ENCODE measurements at places on chromosomes 3 and 15.

DNA sequence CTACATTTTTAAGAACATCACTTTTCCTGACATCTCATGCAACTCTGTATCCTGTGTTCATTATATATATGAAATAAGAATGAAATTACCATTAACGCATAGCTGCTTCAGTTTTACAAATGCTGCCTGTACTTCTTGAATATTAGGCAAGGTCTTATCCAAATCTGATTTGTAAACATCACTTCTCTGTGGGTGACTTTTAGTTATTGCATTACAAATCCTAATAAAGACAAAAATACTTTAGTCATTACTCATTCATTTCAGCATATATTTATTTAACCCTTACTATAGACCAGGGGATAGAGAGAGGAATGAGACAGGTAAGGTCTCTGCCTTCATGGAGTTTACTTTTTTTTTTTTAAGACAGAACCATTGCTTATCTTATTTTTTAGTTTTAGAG lies 36.8 kb downstream of the MTMR10 start:
- no peak for DNase-seq

DNA sequence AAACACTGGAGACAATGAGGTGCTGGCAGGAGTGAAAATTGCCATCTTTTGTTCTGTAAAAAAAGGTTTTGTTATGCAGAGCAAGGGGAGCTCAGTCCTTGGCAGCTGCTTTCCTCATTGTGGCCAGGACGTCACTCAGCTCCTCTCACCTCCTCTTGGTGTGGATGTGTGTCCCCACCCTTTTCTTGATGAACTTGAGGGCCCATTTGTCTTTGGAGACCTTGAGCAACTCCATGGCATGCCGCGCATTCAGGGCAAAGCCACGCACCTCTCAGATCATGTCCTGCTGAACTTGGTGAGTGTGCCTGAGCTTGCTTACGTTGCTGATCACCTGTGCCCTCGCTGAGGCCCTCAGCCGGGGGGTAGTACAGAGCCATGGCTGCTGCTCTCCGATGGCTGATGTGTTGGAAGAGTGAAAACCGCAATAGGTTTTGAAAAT lies 24.5 kb upstream of the BDH1 start:
- DNase-seq, result no peak

DNA sequence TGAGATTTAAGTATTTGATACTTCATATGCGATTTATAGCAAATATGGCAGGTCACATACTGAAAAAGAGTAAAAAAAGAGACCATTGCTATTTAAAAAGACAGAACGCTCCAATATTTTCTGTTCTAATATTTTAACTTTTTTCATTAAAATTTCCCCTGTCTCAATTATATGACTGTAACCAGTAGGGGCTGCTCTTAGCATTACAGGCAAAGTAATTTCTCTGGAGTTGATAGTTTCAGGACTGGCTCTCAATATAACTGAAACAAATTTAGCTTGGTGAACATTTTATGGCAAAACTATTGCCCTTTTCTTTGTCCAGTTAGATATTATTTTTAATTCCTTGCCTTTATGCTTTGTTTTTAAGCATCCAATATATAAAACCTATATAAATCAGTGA lies 286.3 kb upstream of the ROBO2 start:
- DNase-seq, result no peak

DNA sequence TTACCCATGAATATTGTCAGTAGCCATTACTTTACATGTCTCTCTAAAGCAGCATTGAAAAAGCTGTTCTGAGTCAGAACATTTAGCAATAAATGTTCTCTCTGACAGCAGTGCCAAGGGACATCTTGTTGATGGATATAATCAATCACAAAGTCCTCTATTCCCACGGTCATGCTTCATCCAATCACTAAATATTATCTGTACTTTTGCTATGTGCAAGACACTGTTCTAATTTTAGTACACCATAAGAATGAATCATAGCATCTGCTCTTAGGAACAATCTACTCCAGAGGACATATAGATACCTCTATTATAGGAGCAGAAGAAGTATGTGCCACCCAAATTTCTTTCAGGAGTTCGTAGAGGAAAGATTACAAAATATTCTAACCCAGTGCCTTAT lies 142.5 kb upstream of the MBNL1 start:
- no peak for DNase-seq

- DNase-seq, result peak; percentile 86
Observed at GRCh38 chr3:15268033-15268631, 62.1 kb downstream of the CAPN7 start.

DNA sequence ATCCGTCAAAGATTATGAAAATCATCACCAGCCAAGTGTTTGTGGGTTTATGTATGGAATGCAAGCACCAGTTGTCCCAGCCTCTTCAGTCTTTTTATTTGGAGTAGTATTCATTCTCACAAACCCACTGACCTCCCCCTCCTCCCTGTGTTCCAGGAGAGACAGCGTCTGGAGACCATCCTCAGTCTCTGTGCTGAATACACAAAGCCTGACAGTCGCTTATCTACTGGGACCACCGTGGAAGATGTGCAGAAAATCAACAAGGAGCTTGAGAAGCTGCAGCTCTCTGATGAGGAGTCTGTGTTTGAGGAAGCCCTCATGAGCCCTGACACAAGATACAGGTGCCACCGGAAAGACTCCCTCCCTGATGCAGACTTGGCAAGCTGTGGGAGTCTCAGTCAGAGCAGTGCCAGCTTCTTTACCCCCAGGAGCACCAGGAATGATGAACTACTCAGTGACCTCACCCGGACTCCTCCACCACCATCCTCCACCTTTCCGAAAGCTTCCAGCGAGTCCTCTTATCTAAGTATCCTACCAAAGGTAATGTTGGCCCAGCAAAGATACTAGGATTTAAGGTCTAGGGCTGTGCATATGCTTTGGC lies 54.2 kb downstream of the PHLDB2 start:
- DNase-seq, result no peak

DNA sequence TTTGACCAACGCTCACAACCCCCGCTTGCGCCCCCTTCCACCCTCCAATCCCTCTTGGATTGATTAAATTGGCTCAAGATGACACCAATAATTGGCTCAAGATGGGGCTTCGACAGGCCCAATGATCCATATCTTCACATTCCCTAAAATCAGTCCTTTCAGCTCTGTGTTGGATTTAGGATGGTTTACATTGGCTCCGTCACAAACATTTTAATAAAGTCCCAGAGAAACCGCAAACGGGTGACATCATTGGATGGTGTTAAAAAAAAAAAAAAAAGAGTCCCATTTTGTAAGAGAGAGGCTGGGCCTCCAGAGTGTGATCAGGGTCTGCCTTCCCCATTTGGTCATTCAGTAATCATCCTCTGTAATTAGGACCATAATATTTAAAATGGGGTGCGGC lies 113.4 kb upstream of the MRPS22 start:
- no peak for DNase-seq

Measured in activated gamma-delta T cell treated with Interleukin-2 at 50 U/mL for 16 hours (primary cell).